Chondrocyte (in vitro differentiated cells): ENCODE measurements at places on chromosomes 12 and 14. TPM values are rescaled to one million over a fixed set of nuclear protein-coding genes. Genes with fewer than 3 reads are reported as not detected.

- H3K36me3 ChIP-seq = no peaks in the 10 kb centered on the region
- peaks cover 43% of the 10 kb centered on the region for H3K4me1 ChIP-seq
- peak; percentile 99 for DNase-seq
- H3K4me3 ChIP-seq = peak within 1 kb of the TSS; percentile 93
- no peaks in the 10 kb centered on the region for H3K27me3 ChIP-seq
These were observed at the start of gene TAOK3 for GRCh38 chr12:118372541-118373495. TSS of gene TAOK3 (minus strand) at chr12:118372907. CDS start at chr12:118255567, 117,340 bp downstream.

The RAD52 gene
- 9.6 to 13.0 TPM (median 9.9 TPM) in 3 replicates for total RNA-seq

GRCh38 chr14:67941456-67942018 lies 122.0 kb downstream of the RAD51B start:
- no peak for DNase-seq
- peaks cover 54% of the 10 kb centered on the region for H3K4me1 ChIP-seq
- peak overlapping the region; percentile 87 for H3K27ac ChIP-seq
- no peak overlapping the region for H3K4me3 ChIP-seq

The ASB2 gene
- 0.67 to 1.2 TPM in 2 of 3 replicates, not detected in the other for total RNA-seq

The SYNJ2BP gene
- 25.8 to 35.1 TPM (median 26.4 TPM) in 3 replicates for total RNA-seq
